ENCODE measurements at places on chromosomes 2 and 18.

DNA sequence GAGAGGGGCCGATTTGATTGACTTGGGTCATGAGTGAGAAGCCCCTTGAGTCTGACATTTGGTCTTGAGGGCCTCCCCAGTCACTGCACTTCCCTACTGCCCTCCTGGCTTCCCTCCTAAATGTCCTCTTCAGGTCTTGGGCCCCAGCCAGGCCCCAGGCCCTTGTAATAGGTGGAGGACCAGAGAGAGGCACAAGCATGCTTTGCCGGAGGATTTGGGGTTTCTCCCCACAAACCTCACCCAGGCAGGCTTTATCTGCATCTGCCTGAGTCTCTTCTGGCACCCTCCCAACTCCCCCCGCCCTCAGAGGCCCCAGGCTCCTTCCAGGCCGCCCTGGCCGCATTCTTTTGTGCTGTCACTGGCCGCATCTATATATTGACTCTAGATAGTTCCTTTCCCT, 270.7 kb downstream of the HAUS1 start:
- no peaks in the 10 kb centered on the region for H3K36me3 ChIP-seq
- no peaks in the 10 kb centered on the region for H3K27me3 ChIP-seq
- H3K4me3 ChIP-seq: no peak overlapping the region
- H3K4me1 ChIP-seq: peaks cover 3% of the 10 kb centered on the region

DNA sequence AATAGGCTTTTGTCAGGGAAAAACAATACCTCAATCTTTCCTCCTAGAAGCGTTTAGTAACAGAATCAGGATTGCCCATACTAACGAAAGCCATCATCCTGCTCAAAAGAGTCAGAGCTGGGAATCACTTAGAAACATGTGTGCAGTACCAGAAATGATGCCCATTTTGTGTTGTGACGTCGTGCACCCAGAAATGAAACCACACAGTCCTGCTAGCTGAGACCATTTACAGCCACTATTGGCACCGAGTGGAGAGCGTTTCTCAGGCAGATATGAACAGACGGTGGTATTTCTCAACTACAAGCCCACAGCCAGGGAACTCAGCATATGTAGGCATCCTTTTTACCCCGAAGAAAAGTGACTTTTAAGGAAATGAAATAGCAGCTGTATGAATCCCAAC, 284.3 kb upstream of the LRATD1 start:
- H3K4me3 ChIP-seq: no peak overlapping the region
- H3K27me3 ChIP-seq: no peaks in the 10 kb centered on the region
- H3K27ac ChIP-seq: no peak overlapping the region
- DNase-seq: no peak

GRCh38 chr2:241910604-241911520, 41.3 kb downstream of the RTP5 start:
- no peak overlapping the region for H3K4me3 ChIP-seq
- no peaks in the 10 kb centered on the region for H3K4me1 ChIP-seq
- no peak overlapping the region for H3K27ac ChIP-seq
- peak; percentile 9 for DNase-seq

DNA sequence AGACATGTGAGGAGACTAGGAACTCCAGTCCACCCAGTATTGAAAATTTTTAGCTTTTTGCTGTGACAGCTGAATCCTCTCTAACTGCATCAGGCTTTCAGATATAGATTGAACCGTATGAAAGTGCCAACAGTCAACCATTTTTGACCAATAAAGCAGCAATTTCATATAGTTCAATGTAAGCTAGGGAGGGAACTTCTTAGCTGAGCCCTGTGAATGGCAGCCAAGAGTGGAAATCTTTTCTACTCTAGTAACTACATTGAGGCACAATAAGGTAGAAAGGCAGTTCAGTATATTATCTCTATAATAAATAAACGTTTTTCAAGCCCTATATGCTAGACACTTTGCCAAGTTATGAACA, 96.3 kb upstream of the TANK start:
- H3K36me3 ChIP-seq: no peaks in the 10 kb centered on the region
- H3K4me3 ChIP-seq: no peak overlapping the region
- H3K4me1 ChIP-seq: peaks cover 5% of the 10 kb centered on the region
- no peak for DNase-seq
- H3K27ac ChIP-seq: no peak overlapping the region
- H3K27me3 ChIP-seq: no peaks in the 10 kb centered on the region

- H3K27ac ChIP-seq: no peak overlapping the region
- no peak overlapping the region for H3K4me3 ChIP-seq
Measured at GRCh38 chr2:37168217-37168981, 11.6 kb upstream of the EIF2AK2 start.

Data from upper lobe of left lung (tissue), 6 donors.